DND-41 (cell line): ENCODE measurements at places on chromosomes 12 and 14.

DNA sequence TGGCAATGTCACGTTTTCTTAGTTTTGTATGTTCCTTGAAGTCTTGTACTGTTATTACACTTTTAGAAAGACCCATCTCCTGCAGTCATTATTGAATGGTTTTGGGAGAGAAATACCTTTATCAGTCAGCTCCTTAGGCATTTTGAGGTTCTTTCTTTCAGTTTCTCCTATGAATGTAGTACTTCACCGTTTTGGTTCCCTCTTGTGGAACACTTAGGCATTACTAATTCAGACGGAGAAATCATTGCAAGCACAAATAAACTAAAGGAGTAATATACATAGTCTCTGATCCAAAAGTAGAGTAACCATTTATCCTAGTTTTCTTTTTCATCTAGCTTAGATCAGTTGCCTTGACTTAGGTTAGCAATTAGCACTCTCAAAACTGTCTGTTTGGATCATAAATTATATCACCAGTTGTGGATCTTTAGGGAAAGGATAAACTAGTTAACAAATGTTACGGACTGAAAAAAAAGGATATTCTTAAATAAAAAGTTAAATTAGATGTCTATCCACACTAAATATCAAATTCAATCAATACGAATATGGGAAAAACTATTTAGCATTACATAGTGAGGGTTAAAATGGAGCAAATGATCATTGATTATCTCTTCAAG lies 1538.3 kb upstream of the SEL1L start:
- no peaks in the 10 kb centered on the region for H3K27me3 ChIP-seq
- no peaks in the 10 kb centered on the region for H3K36me3 ChIP-seq
- H3K4me3 ChIP-seq, result no peak overlapping the region
- no peaks in the 10 kb centered on the region for H3K4me1 ChIP-seq

- H3K27me3 ChIP-seq, result no peaks in the 10 kb centered on the region
- DNase-seq, result no peak
- no peak overlapping the region for H3K4me3 ChIP-seq
These were observed 88.8 kb downstream of the SINHCAF start for GRCh38 chr12:31236998-31237637.

GRCh38 chr14:64758025-64758521 lies 53.8 kb downstream of the PLEKHG3 start:
- peaks cover 19% of the 10 kb centered on the region for H3K27me3 ChIP-seq
- no peaks in the 10 kb centered on the region for H3K4me1 ChIP-seq
- no peaks in the 10 kb centered on the region for H3K36me3 ChIP-seq

DNA sequence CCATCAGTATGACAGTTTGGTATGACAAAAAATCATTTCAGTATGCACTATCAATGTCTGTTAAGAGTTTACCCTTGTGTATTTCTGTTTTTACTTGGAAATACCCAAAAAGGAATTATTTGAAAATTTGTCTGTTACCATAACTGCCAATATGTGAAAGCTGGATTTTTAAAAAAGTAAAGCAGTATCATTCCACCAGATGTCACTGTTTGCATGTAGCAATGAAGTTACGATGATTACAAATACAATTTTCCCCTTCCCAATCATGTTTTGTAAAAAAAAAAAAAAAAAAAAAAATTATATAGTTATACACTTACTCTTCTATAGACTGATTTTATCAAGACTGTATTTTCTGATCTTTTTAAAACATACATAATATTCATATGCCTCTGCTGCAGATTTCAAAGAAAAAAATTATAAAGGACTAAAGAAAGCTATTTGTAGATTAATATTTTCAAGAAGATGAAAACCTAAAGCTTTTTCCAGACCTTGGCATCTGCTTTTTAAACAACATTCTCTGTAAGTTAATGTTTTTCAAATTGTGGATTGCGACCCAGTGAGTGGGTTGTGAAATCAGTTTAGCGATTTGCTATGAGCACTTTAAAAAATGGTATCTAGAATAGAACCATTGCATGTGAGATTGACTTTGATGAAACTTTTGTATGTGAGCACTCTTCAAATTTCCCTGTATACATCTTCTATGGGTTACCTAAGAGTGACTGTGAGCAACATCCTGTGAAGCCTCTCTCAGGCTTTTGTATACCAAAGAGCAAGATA lies 114.2 kb downstream of the TTC6 start:
- H3K27ac ChIP-seq, result no peak overlapping the region
- no peak for DNase-seq
- H3K27me3 ChIP-seq, result no peaks in the 10 kb centered on the region
- no peaks in the 10 kb centered on the region for H3K36me3 ChIP-seq
- no peaks in the 10 kb centered on the region for H3K4me1 ChIP-seq

- no peak overlapping the region for H3K27ac ChIP-seq
- H3K4me1 ChIP-seq, result no peaks in the 10 kb centered on the region
- no peak overlapping the region for H3K4me3 ChIP-seq
- peak; percentile 9 for DNase-seq
- H3K27me3 ChIP-seq, result peaks cover 46% of the 10 kb centered on the region
These were observed 6.5 kb upstream of the HCFC2 start for GRCh38 chr12:104057771-104058197.

- no peaks in the 10 kb centered on the region; the same call in 1 of the 2 replicates for H3K36me3 ChIP-seq
- H3K27ac ChIP-seq, result no peak overlapping the region
- no peaks in the 10 kb centered on the region for H3K27me3 ChIP-seq
- no peak overlapping the region for H3K4me3 ChIP-seq
- DNase-seq, result no peak
These were observed 3.7 kb downstream of the HIF1A start for GRCh38 chr14:61699027-61699426.

DNA sequence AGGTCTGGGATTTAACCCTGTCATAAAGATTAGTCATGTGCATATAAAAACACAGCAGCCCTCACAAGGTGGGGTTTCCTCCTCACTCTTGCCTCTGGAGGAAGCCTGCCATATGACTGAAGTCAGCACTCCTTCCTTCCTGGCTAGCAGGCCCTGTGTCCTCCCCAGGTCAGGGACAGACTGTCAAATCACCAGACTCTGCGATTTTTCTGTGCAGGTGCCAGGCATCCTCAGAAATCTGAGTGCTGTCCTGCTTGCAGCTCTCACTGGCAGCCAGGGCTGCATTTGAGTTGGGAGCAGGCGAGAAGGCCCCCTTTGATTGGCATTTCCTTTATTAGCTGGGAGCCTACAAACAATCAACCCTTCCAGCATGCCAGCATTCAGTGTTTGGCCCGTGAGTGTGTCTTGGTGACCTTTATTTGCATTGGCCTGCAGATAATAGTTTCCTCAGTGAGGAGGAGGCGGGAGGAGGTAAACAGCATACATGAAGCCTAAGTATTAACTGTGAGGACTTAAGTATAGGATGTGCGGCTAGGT lies 183.8 kb upstream of the ARHGAP5 start:
- no peak overlapping the region for H3K4me3 ChIP-seq
- no peaks in the 10 kb centered on the region for H3K36me3 ChIP-seq
- H3K27ac ChIP-seq, result no peak overlapping the region
- no peaks in the 10 kb centered on the region for H3K27me3 ChIP-seq
- DNase-seq, result no peak
- no peaks in the 10 kb centered on the region for H3K4me1 ChIP-seq
